ENCODE measurements at places on chromosomes 12 and 14.
A peak's percentile ranks its signal among the peaks of the same experiment; 100 is the strongest.

DNA sequence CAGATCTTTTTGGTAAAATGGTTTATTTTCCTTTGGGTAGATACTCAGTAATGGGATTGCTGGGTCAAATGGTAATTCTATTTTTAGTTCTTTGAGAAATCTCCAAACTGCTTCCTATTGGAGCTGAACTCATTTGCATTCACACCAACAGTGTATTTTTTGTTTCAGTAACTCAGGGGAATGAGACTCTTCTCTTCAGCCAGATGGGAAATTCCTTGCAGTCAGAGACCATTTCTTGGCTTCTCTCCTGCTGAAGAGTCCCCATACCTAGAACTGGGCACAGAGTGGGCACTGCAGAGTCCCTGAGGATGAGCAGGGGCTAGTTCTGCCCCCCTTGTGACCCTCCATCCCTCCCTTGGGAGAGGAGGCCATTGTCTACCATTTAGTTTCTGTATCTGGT, 10.8 kb downstream of the SDSL start:
- DNase-seq = no peak

DNA sequence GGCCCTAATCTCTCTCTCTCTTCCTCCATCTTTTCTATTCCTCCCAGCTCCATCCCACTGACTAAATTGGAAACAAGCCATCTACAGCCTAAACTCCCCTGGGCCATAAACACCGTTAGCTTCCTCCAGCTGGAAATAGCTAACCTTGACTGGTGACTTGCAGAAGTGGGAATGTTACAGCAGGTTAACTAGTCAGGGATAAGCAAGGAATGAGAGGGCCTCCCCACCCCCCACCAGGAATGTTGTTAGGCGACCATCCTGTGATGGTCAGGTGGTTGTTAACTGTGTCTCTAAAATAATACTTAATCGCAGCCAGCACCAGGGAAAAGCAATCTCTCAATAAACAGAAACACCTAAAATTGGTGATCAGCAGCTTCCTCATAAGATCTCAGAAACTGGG, 40.8 kb downstream of the MIS18BP1 start:
- DNase-seq = no peak

GRCh38 chr14:79825046-79825521, 386.2 kb downstream of the DIO2 start:
- peak; percentile 22 for DNase-seq

GRCh38 chr14:104578321-104578720, 1.2 kb upstream of the C14orf180 start:
- no peak for DNase-seq

- DNase-seq = no peak
These were observed 10.1 kb upstream of the RASSF3 start for GRCh38 chr12:64600164-64600561.

DNA sequence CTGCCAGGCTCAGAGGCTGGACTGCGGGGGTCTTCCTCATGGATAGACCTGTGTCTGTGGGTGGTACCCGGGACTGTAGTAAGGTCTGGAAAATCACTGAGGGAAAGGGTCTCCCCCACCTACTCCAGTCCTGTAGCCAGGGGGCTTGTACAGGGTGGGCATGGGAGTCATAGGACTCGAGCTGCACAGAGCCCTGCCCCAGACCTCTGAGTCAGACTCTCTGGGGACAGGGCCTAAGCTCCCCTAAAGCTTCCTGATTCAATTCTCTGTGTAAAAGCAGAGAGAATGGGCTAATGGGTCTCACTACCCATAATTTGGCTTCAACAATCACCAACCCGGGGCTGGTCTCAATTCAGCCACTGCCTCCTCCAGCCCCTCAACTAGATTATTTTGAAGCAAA, 27.0 kb downstream of the LRTM2 start:
- no peak for DNase-seq

DNA sequence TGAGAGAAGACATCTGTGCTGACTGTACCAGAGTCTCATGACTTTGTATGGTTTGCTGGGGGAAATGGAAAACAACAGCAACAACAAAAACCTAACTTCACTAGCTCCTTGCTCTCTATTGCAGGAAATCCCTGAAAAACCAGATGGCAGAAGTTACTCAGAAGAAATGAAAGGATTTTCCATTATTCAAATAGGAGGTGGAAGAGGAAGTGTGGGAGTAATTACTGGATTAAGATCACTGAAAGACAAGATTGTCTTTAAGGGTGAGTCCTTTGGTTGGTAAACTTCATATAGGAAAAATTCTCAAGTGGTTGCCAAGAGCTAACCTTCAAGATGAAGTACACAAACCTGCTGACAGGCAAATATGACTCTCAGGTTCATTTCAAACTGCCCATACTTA, 391.9 kb upstream of the ATP2B1 start:
- no peak for DNase-seq

GRCh38 chr14:82621881-82622450, 1088.3 kb upstream of the SEL1L start:
- no peak for DNase-seq

DNA sequence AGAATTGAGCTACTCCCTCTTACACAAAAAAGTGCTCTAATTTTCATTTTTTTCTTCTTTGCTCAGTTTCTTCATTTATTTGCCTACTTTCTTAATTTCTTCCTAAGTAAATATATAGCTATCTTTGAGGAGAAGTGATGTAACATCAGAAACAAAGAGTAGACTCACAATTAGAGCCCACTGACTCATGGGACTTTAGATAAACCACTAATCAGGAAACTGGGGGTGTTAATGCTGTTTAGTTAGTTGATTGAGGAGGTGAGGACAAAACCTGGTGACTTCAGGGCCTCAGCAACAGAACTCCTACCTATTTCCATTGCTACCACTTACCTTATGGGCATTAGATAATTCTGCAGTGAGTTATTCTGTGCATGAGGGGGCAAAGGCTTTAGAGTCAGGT, 151.7 kb downstream of the MON2 start:
- no peak for DNase-seq

- no peak for DNase-seq
These were observed 176.3 kb upstream of the ATP2B1 start for GRCh38 chr12:89884952-89885351.

DNA sequence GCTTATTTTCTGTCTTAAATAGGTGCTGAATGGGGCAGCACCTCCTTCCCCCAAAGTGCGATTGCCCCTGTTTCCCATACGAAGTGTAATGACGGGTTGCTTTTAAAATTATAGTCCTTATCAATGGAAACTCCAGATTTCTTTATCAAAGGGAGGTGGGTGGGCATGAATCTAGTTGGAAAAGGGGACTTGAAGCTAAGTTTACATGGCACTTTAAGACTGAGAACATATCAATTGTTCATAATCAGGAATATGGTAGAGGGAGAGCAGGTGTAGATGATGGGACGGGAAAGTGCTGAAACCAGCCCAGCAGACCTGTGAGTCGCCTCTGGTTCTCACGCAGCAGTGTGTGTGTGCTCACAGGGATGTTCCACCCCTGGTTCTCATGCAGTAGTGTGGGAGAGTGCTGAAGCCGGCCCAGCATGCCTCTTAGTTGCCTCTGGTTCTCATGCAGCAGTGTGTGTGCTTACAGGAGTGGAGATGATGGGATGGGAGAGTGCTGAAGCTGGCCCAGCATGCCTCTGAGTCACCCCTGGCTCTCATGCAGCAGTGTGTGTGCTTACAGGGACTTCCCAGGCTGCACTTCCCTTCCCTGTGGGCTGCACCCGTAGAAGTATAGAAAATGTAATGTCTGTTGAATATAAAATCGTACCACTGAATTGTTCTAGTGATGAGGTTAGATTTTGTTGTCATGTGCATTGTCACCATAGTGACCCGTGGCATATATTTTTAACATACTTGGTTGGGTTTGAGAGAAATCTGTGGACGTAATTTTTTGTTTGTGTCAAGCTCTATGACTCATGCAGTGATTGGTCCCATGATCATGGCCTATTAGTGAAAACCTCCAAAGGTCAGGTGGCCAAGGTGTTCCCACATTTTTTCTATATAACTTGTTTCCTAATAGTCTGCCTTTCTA, 51.6 kb downstream of the GPATCH2L start:
- peak; percentile 34 for DNase-seq

DNA sequence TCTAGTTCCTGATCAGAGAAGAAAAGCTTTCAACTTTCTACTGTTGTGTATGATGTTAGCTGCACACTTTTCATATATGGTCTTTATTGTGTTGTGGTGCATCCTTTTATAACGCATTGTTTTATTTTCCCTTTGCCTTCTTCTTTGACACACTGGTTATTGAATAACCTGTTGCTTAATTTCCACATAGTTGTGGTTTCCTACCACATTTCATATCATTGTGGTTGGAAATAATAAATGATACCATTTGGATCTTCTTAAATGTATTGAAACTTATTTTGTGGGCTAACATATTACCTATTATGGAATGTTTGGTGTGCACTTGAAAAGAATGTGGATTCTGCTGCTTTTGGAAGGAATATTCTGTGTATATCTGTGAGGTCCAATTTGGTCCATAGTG, 64.9 kb downstream of the GPHN start:
- DNase-seq = no peak

- DNase-seq = no peak
These were observed 241.1 kb downstream of the SPTSSA start for GRCh38 chr14:34220921-34221320.

DNA sequence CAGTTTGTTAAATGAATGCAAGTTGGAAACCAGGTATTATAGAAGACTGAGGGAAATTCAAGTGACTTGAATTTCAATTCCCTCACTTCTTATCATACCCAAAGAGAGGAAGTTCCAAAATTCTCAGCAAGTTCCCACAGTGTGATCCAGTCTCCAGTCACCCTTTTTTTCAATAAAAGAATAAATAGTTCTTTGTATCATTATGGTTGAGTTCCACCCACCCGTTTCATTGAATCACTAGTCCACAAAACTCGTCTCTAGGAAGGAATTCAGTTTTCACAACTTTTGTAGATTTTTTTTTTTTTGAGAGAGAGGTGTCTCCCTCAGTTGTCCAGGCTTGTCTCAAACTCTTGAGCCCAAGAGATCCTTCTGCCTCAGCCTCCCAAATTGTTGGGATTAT, 1.6 kb upstream of the TMEM30B start:
- DNase-seq = no peak

- DNase-seq = no peak
These were observed 6.0 kb downstream of the PLEKHH1 start for GRCh38 chr14:67539116-67539515.

DNA sequence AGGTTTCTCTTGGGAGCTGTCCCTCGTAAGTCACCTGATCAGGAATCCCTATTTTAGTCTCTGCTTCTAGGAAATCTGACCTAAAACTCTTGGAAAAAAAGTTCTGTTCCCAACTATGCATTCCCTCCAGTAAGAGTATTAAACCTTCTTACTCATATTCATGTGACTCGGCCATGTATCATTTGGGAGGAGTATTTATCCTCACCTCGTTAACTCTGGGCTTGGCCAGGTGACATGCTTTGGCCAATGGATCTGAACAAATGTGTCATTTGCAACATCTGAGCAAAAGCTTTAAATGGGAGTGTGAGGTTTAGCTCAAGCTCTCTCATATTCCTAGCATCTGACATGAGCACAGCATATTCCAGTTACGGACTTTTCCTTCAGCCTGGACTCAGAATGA, 226.8 kb downstream of the NUAK1 start:
- DNase-seq = no peak

GRCh38 chr12:130126023-130126432, 36.2 kb upstream of the FZD10 start:
- DNase-seq = no peak

GRCh38 chr14:51504669-51505068, 147.0 kb upstream of the FRMD6 start:
- DNase-seq = no peak

GRCh38 chr12:107328442-107329133, 235.2 kb upstream of the CRY1 start:
- DNase-seq = peak; percentile 51

- peak; percentile 56 for DNase-seq
These were observed 3.3 kb downstream of the FBXL14 start for GRCh38 chr12:1591034-1591433.

DNA sequence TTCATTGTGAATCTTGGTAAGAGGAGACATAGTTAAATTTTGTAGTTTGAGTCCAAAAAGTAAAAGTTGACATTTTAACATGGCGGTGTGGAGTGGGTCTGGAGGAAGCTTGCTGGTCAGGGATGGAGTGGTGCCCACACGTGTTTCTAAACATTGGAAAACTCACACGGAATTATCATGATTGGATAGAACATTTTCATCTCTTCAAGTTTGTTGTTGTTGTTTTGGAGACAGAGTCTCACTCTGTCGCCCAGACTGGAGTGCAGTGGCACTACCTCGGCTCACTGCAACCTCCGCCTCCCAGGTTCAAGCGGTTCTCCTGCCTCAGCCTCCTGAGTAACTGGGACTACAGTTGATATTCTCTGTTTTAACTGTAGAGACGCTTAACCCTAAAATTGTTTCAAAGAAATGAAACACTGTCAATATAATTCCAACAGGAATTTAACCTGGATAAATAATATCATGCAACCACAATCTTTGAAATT, 502 bp upstream of the MBIP start:
- DNase-seq = no peak

- no peak for DNase-seq
These were observed 14.1 kb downstream of the ABCD2 start for GRCh38 chr12:39605501-39605900.

- no peak for DNase-seq
These were observed 25.5 kb downstream of the LRTM2 start for GRCh38 chr12:1845886-1846285.

- no peak for DNase-seq
These were observed 50.1 kb downstream of the TMEM132C start for GRCh38 chr12:128316973-128317526.

GRCh38 chr14:76706811-76707210, 54.5 kb upstream of the VASH1 start:
- no peak for DNase-seq

GRCh38 chr12:23729359-23729758, 220.1 kb downstream of the SOX5 start:
- DNase-seq = no peak

GRCh38 chr14:90188588-90188987, 67.8 kb upstream of the PSMC1 start:
- no peak for DNase-seq

DNA sequence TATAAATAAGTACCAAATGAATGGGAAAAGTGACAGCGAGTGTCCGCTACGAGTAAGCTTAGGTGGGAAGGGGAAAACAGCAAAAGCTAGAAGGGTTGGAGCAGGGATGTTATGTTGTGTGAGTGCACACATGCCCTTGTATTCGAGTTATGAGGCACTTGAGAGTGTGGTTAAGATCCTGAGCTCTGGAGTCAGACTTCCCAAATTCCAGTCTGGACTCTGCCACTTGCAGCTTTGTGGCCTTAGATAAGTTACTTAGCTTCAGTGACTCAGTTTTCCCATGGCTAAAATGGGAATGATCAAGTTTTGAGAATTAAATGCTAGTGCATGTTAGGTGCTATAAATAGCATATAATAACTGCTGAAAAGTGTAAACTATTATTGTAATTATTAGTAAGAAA, 44.9 kb downstream of the KTN1 start:
- no peak for DNase-seq

Measured in adipocyte (in vitro differentiated cells).